ENCODE measurements at places on chromosomes 6 and 20.

DNA sequence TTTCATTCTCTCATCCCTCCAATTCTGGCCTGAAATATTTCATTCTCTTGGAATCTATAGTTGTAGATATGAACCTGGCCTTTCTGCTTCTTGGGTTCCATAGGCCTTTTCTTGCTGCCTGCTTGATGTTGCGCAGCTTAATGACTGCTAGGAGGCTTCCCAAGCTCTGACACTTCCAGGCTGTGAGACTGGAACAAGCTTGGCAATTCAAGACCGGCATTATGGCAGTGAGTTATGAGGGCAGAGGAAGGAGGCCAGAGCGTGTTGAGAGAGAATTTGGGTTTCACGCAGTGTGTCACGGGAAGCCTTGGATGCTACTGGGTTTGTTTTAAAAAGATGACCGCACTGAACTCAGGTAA lies 948 bp upstream of the DNAJC5 start:
- no peak for DNase-seq

- DNase-seq, result no peak
Measured at GRCh38 chr20:10547276-10548114, 112.4 kb downstream of the SLX4IP start.

GRCh38 chr6:56478202-56478601 lies 164.5 kb downstream of the DST start:
- DNase-seq, result no peak

GRCh38 chr6:159805440-159806020 lies 5.5 kb downstream of the PNLDC1 start:
- DNase-seq, result no peak

GRCh38 chr6:39867592-39867991 lies 66.7 kb downstream of the MOCS1 start:
- no peak for DNase-seq
